HTR-8/SVneo (cell line): ENCODE measurements at places on chromosomes 12 and 14.

GRCh38 chr14:52018252-52018651 is 28.9 kb downstream of the RTRAF start:
- DNase-seq = no peak

- DNase-seq = no peak
Observed at GRCh38 chr14:96297000-96297399, 41.0 kb downstream of the BDKRB1 start.

GRCh38 chr12:45720069-45720468 is 9.4 kb upstream of the ARID2 start:
- DNase-seq = no peak

GRCh38 chr14:31842899-31843298 is 234.2 kb upstream of the ARHGAP5 start:
- no peak for DNase-seq

DNA sequence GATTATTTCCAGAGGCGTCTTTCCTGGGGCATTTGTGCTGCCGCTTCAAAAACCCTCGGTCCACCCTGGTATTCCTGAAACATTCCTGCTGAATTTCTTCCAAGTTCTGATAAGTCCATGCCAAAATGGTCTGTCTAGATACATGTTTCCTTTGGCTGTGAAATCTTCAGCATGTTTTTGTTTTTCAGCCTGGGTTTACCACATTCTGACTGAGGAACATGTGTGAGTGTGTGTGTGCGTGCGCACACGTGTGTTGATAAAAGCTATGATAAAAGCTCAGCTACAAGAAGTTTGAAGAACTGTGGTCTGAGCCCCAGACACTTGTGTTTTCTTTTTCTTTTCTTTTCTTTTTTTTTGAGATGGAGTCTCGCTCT is 22.4 kb downstream of the ANKRD9 start:
- DNase-seq = no peak

DNA sequence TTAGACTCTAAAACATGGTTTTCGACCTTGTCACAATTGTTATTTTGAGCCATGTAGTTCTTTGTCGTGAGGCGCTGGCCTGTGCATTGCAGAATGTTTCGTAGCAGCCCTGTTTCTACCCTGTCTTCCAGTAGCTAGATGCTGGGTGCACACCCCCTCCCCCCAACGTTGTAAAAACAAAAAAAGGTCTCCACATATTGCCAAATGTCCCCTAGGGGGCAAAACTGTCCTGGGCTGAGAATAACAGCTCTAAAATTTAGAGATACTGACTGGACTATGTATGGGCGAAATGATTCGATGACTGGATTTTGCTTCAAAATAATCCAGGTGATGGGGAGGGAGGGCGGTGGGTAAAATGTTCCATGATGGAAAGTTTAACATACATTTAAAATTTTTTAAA is 126.1 kb upstream of the FUT8 start:
- peak; percentile 68 for DNase-seq

DNA sequence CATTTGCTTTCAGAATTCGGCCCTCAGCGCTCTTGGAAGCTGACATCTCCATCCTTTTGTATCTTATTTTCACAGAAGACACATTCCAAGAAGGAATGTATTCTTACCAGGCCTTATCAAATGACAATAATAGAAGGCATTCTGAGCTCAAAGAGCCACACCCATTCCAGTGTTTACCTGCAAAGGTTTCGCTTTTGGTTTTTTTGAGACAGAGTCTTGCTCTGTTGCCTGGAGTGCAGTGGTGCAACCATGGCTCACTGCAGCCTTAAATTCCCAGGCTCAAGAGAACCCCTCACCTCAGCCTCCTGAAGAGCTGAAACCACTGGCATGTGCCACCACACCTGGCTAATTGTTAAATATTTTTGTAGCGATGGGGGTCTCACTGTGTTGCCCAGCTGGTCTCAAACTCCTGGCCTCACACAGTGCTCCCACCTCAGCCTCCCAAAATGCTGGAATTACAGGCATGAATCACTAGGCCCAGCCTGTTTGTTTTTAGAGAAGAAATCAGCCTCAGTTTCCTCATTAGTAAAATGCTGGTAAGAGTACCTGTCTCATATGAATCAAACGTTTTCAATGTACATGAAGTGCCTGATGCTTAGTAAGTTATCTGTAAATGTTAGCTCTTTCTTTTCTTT is 69.2 kb downstream of the SLC6A12 start:
- DNase-seq = no peak

- DNase-seq = no peak
Observed at GRCh38 chr12:88623777-88624548, 43.7 kb upstream of the KITLG start.

DNA sequence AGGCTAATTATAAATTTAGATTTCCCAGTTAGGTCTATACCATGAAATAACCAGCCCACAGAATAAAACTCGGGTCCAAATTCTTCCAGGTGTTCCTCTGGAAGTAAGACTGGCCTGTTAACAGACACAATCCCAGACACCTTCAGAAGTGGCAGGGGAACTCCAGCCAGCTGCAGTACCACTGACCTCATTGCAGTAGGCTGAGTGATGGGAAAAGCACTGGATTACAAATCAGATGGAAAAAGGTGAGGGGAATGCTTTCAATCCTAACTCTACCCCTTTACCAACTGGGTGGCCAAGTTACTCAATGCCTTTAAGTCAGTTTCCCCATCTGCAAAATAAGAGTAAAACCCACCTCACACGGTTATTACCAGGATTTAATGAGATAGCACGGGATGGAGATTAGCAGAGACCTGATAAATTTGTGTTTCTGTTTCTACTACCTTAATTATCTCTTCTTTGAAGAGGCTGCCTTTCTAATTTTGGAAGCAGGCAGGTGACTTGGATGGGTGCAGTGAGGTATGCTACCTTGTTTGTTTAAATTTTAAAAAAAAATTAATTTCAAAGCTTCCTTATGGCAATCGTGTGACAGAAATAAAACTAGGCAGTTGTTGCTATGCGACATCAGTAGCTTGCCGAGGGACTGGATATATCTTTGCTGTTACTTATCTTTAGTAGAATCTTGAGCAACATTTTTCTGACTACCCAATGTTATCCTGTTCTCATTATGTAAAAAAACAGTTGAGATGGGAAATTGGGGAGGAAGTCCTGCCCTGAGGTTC is 167.3 kb upstream of the GRIN2B start:
- DNase-seq = no peak

DNA sequence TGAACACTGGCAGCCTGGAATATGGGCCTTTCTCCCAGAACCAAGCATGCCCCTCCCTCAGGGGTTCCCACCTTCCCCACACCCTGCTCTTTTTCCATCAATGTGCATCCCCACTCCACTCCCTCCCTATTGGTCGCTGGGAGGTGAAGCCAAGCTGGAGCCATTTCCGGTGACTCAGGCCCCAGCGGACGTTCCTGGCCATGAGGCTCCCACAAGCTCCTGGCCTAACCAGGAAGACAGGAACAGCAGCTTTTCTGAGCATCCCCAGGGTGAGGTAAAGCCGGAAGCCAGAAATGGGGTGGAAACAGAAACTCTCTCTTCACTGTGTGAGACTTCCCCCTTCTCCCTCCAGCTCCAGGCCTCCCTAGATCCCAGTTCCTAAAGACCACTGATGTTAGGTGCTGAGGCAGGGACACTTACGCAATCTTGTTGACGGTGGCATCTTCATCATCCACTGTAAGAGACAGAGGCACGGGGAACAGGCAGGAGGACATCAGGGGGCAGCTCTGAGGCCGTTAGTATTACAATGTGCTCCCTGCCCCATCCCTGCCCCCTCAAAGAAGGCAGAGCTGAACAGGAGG is 5.1 kb downstream of the LMBR1L start:
- no peak for DNase-seq

- DNase-seq = no peak
Observed at GRCh38 chr14:37600880-37601741, 5.7 kb downstream of the TTC6 start.

DNA sequence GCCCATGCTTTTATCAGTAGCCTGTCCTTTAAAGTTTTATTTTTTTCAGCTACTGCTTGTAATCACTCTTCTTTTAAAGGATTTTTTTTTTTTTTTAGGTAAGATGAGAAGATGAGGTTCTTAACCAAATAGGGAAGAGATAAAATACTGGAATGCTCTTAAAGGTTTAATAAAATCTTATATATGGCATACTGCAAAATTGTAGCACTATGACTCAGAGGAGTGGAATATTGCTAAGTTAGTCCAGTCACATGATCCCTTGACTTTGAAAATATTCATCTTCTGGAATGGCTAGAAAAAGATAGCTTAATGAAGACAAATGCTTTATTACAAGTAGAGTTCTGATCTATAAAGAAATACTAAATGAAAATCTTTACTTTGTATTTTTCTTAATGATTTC is 116.6 kb downstream of the NAV3 start:
- DNase-seq = peak; percentile 14

DNA sequence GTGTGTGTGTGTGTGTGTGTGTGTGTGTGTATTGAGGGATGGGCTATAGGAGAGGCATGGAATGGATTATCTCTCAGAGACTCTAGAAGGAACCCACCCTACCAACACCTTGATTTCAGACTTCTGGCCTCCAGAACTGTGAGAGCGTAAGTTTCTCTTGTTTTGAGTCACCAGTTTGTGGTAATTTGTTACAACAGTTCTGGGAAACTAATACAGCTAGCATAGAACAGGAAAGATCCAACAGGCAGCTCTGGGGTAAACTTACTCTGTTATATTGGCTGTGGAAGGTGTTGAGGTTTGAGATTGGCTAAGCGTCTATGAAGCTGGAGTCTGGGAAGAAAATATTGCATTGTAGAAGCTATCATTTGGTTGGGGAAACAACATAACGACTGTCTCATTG is 334.3 kb downstream of the AACS start:
- DNase-seq = no peak

DNA sequence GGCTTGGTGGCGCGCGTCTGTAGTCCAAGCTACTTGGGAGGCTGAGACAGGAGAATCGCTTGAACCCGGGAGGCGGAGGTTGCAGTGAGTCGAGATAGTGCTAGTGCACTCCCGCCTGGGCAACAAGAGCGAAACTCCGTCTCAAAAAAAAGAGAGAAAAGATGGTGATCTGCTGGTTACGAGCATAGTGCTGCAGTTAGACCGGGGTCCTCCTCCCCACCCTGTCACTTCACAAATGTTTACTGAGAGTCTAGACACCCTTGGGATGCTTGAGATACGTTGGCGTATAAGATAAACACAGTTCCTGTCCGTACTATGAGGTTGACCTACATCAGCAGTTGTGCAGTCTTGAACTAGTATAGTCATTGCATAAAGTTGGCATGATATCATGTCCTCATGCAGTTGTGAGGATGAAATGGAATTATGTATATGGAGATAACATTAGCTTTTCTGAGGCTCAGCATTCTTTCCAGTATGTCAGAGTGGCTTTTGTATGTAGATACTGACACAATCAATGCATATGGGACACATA is 787 bp downstream of the ACAD10 start:
- DNase-seq = no peak

- DNase-seq = no peak
Observed at GRCh38 chr14:90720832-90721231, 95.4 kb downstream of the TTC7B start.

DNA sequence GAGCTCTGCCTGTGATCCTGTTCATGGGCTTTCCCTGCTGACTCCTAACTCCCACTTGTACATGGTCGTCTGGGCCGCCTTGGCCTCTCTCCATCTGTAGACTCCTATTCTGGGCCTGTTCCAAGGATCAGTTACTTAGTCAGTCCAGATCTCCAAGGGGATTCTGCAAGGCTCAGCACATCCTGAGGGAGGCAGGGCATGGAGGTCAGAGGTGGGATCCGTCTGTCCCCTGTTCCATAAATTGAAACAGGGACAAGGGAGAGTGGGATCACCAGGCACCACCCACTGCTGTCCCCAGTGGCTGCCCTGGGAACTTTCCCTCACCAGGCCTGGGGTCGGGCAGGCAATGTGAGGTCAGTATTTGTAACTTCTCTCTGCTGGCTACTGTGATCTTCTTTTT is 43.5 kb downstream of the KCTD10 start:
- DNase-seq = peak; percentile 20

GRCh38 chr12:93237235-93237915 is 140.3 kb upstream of the NUDT4 start:
- DNase-seq = no peak

DNA sequence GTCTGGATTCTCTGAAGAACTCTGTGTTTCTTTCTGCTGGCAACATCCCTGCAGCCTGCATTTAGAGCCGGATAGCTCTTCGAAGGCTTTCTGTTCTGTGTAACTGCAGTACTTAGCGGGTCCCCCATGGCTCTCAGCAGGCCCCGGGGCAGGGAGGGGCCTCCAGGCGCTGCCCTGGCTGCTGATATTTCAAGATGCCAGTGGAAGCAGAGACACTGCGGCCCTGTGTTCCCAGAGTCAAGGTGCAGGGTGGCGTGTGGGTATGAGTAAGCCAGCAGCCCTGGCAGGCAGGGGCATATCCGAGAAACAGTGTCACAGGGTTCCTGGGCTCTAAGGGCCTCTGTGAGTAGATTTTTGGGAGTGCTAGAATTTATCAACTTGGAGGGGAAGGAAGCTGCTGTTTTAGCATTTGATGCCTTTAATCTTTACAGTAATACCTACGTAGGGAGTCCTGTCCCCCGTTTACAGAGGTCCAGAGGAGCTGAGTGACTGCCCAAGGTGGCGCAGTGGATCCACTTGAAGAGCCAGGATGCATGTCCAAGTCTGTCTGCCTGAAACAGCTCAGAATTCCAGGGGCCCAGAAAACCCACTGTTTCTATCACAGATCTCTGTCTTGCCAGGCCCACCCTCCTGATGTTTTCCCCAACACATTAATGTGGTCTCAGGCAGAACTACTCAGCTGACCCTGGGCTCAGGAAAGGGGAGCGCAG is 16.2 kb downstream of the ESRRB start:
- DNase-seq = no peak

GRCh38 chr14:97219431-97220017 is 422.3 kb downstream of the VRK1 start:
- no peak for DNase-seq

- no peak for DNase-seq
Observed at GRCh38 chr14:78498062-78498595, 328.0 kb downstream of the NRXN3 start.

GRCh38 chr12:26878661-26879119 is 45.7 kb upstream of the ITPR2 start:
- no peak for DNase-seq

DNA sequence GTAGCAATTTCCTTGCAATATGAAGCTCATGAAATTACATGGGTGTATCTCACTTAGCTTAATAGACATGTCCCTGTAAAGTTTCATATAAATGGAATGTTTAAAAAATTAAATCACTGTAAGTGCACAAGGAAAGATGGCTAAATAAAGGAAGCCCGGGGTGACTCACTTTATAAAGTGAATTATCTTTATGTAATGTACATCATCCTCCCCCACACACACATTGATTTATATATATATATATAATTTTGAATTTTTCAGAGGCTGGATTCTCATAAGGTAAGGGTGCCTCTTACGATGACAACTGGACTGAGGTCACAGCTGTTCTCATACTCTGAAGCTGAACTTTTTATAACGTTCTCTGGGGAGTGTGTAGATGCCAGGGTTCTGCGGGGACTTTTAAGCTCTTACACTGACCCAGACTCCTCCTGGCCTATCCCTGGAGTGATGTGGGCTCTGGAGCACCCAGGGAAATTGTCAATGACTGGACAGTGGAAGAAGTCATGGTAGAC is 108.7 kb upstream of the HIF1A start:
- DNase-seq = peak; percentile 69

GRCh38 chr14:37583358-37584210 is 11.5 kb downstream of the FOXA1 start:
- no peak for DNase-seq
